Naive B cell (primary cell): ENCODE measurements at places on chromosomes 6 and 20. TPM values are rescaled to one million over a fixed set of nuclear protein-coding genes. Genes with fewer than 3 reads are reported as not detected.

SLC17A4 gene
- not detected for polyA plus RNA-seq

TAGAP gene
- polyA plus RNA-seq = 433 TPM

DDX43 gene
- polyA plus RNA-seq = not detected

FOXS1 gene
- polyA plus RNA-seq = not detected

LINC00237 gene
- polyA plus RNA-seq = not detected

RBBP8NL gene
- not detected for polyA plus RNA-seq

FABP7 gene
- polyA plus RNA-seq = not detected

PLAGL2 gene
- 3.6 TPM for polyA plus RNA-seq

TMEM170B gene
- 0.37 TPM for polyA plus RNA-seq

FKBP1C gene
- polyA plus RNA-seq = not detected

RUNX2 gene
- 0.37 TPM for polyA plus RNA-seq

PNLDC1 gene
- not detected for polyA plus RNA-seq

ENPP4 gene
- 7.8 TPM for polyA plus RNA-seq

NRSN1 gene
- not detected for polyA plus RNA-seq

HAO1 gene
- not detected for polyA plus RNA-seq

SULF2 gene
- polyA plus RNA-seq = 3.2 TPM

OR2J1 gene
- not detected for polyA plus RNA-seq

TUBB2B gene
- polyA plus RNA-seq = 0.36 TPM

VGLL2 gene
- polyA plus RNA-seq = not detected

HLA-DOA gene
- 305 TPM for polyA plus RNA-seq

COL19A1 gene
- 32.1 TPM for polyA plus RNA-seq

CCHCR1 gene
- polyA plus RNA-seq = 3.3 TPM

YIPF3 gene
- 72.5 TPM for polyA plus RNA-seq

OR12D3 gene
- polyA plus RNA-seq = not detected

TRIM31 gene
- polyA plus RNA-seq = not detected

GDAP1L1 gene
- not detected for polyA plus RNA-seq

SIRPA gene
- polyA plus RNA-seq = 0.27 TPM

CEBPB gene
- polyA plus RNA-seq = 8.3 TPM

GABRR2 gene
- polyA plus RNA-seq = not detected

C6orf15 gene
- polyA plus RNA-seq = not detected

FAM209B gene
- not detected for polyA plus RNA-seq

BPI gene
- not detected for polyA plus RNA-seq

SIM1 gene
- not detected for polyA plus RNA-seq

PRRT1 gene
- not detected for polyA plus RNA-seq

SLC44A4 gene
- polyA plus RNA-seq = not detected

DACT2 gene
- polyA plus RNA-seq = not detected

AVP gene
- polyA plus RNA-seq = not detected

NT5DC1 gene
- polyA plus RNA-seq = 67.1 TPM

BANF2 gene
- not detected for polyA plus RNA-seq

EGFL8 gene
- polyA plus RNA-seq = not detected
